CD4-positive, alpha-beta T cell (primary cell): ENCODE measurements at places on chromosomes 6 and 20. TPM values are rescaled to one million over a fixed set of nuclear protein-coding genes. Genes with fewer than 3 reads are reported as not detected.

The OR2H2 gene
- total RNA-seq = not detected

The POPDC3 gene
- total RNA-seq = not detected

The SHLD1 gene
- total RNA-seq = 7.0 TPM

The TAAR8 gene
- total RNA-seq = not detected

The FABP7 gene
- not detected for total RNA-seq

The ZNF311 gene
- total RNA-seq = 0.25 TPM

The ADAM33 gene
- not detected for total RNA-seq

The PBOV1 gene
- not detected for total RNA-seq

The BIRC7 gene
- not detected for total RNA-seq

The CD93 gene
- 1.1 TPM for total RNA-seq

The BPI gene
- total RNA-seq = 0.14 TPM
